Nasal cavity respiratory epithelium epithelial cell of viscerocranial mucosa (primary cell): ENCODE measurements at places on chromosomes 2 and 18. TPM values are rescaled to one million over a fixed set of nuclear protein-coding genes. Genes with fewer than 3 reads are reported as not detected.

The TUBA4B gene
- total RNA-seq: not detected in 2 replicates

The SMYD1 gene
- total RNA-seq: not detected in 2 replicates

The MEP1B gene
- under 0.01 TPM in 1 of 2 replicates, not detected in the other for total RNA-seq

The MSH6 gene
- 27.0 and 40.6 TPM in 2 replicates for total RNA-seq

The NDUFB3 gene
- 43.1 and 43.5 TPM in 2 replicates for total RNA-seq
